ENCODE measurements at places on chromosomes 4 and X.

DNA sequence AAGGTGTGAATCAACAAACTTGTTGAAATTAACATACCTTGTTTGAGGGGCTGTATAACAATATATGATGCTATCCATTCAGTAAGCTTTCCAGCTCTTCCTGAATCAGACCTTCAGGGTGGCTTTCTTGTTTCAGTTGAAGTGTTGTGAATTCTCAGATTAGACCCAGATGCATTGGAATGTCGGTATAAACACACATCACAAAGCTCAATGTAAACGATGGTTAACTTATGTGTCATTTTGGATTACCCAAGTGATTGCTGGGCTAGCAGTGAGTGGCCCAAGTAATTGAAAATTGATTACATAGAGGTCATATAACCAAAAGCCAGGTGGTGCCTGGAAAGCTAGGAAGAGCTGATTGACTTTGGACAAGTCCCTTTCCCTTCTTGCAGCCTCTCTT is 115.0 kb downstream of the SHROOM4 start:
- no peak for DNase-seq

- peak; percentile 74 for DNase-seq
These were observed 9.4 kb downstream of the KLF3 start for GRCh38 chr4:38673130-38673978.

GRCh38 chr4:7814451-7814850 is 125.2 kb downstream of the AFAP1 start:
- no peak for DNase-seq

- DNase-seq, result no peak
These were observed 305 bp upstream of the MAB21L2 start for GRCh38 chr4:150581641-150582051.

- no peak for DNase-seq
These were observed 69.0 kb upstream of the HPF1 start for GRCh38 chr4:169826634-169827187.

DNA sequence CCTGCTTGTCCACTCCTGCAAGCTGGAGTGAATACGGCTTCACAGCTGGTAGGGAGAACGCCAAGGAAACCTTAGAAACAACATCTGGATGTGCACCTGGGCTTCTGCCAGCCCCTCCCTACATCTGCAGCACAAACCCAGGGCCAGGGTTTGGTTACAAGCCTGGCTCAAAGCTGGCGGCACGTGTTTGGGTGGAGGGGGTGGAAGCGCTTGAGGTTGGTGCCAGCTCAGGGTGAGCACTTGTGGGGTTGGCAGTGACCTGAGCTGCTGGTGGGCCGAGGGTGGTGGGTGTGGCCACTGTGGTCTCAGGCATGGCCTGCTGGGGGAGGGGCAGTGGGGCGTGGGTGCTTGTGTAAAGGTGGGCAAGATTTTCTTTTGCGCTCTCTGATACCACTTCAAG is 15.6 kb downstream of the ELF4 start:
- no peak for DNase-seq

DNA sequence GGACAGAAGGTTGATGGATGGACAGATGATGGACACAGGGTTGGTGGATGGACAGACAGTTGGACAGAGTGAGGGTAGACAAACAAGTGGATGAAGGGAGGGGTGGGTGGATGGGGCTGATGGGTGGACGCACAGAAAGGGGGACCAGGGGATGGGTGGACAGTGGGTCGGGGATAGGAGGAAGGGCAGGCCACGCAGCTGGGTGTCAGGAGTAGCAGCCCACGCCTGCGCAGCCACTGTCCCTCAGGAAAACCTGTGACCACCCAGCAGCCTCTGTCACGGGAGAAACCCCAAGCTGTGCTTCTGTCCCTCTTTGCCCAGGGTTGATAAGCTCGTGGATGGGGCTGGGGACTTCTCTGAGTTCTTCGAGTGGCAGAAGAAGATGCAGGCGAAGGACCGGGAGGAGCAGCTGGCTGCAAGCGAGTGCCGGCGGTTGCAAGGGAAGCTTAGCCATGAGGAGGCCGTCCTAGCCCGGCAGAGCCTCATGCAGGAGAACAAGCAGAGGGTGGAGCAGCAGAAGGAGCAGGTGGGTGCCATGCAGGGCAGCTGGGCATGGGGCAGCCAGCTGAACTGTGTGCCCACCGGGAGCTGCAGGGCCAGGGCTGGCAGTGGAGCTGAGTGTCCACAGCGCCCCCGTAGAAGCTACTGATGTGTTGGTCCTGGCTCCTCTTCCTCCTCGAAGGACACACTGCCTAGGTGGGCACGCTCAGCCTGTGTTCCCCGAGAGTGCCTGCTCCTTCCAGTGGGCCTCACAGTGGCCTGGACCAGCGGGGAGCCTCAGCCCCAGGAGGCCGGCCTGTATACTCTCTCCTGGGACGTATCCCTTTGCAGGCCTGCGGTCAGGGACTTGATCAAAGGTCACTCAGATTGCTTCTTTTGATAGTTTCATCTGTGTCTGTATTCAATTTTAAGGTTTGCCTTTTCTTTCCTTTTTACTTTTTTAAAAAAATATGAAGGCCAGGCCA is 16.8 kb upstream of the RNF4 start:
- no peak for DNase-seq

Measured in HFF-Myc (cell line).